ENCODE measurements at places on chromosomes 7 and 10.

GRCh38 chr7:90383861-90384260, 19.4 kb upstream of the CLDN12 start:
- DNase-seq: no peak

GRCh38 chr10:31383810-31384588, 65.0 kb downstream of the ZEB1 start:
- DNase-seq: peak; percentile 74

DNA sequence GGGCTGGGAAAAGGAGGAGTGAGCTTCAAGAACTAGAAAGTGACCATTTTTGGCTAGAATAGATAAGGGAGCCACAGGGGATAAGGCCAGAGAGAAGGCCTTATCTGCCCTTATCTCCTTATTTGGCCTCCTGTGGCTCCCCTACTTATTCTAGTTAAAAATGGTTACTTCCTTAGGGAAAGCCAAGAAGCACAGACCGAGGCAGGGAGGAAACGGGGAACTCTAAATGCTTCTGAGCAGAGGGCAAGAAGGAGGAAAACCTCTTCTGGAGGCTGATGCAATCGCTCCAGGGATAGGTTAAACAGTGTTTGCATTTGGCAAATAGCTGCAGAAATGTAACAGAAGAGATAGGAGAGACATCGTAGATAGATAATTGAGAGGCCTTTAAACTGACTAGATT, 18.6 kb downstream of the NRP1 start:
- DNase-seq: no peak

DNA sequence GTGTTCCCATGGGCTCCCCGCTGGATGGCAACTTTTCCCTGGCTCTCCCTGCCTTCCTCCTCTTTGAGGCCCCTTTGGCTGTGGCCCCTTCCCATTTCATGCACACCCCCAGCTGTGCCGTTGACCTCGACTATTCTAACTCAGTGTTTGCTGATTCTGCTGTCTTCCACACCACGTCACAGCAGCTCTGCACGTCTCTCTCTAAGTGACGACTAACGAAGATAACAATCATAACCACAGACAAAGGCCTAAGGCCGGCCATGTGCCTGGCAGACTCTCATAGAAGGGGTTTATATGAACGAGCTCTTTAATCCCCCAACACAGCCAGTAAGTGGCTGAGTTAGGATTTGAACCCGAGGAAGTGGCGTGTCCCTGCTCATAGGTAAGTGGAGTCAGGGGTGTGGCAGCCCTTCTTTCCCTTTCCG, 151.5 kb upstream of the SHH start:
- no peak for DNase-seq

GRCh38 chr10:4138146-4138721, 353.2 kb upstream of the KLF6 start:
- no peak for DNase-seq

GRCh38 chr10:25766687-25767221, 167.3 kb upstream of the MYO3A start:
- no peak for DNase-seq

- DNase-seq: no peak
These were observed 746.9 kb downstream of the TYW1 start for GRCh38 chr7:67743501-67743900.

DNA sequence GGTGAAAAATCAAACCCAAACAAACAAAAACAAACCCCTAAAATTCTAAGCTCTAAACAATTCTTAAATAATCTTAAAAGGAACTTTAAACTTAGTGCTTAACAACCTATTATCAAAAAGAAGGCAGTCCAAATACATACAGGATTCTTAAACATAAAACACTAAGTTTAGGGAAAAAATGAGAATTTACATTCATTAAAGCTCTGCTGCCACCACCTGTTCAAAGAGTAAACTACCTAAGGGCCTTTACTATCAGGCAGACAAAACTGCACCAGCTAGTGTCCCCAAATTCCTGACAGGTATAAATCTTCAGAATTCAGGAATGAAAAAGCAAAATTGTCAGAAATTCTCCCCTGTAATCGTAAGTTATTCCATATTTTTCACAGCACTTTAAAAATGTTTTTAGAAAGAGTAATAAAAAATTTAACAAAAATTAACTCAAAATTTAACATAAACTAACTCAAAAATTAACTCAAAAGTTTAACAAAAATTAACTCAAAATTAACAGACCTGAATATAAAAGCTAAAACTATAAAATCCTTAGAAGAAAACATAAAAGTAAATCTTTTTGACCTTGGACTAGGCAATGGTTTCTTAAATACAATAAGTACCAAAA, 55.1 kb downstream of the PDZD8 start:
- peak; percentile 19 for DNase-seq

GRCh38 chr7:32163141-32163806, 93.1 kb upstream of the PDE1C start:
- no peak for DNase-seq

- no peak for DNase-seq
These were observed 170.7 kb upstream of the PPP2R2D start for GRCh38 chr10:131729938-131730660.

GRCh38 chr10:33341637-33342036, 7.2 kb upstream of the NRP1 start:
- DNase-seq: no peak

- no peak for DNase-seq
These were observed 17.8 kb upstream of the FOXL3 start for GRCh38 chr7:272108-272615.

- DNase-seq: no peak
These were observed 17.5 kb upstream of the MTPN start for GRCh38 chr7:135994466-135995205.

- no peak for DNase-seq
These were observed 14.1 kb downstream of the NFE2L3 start for GRCh38 chr7:26165950-26166683.

DNA sequence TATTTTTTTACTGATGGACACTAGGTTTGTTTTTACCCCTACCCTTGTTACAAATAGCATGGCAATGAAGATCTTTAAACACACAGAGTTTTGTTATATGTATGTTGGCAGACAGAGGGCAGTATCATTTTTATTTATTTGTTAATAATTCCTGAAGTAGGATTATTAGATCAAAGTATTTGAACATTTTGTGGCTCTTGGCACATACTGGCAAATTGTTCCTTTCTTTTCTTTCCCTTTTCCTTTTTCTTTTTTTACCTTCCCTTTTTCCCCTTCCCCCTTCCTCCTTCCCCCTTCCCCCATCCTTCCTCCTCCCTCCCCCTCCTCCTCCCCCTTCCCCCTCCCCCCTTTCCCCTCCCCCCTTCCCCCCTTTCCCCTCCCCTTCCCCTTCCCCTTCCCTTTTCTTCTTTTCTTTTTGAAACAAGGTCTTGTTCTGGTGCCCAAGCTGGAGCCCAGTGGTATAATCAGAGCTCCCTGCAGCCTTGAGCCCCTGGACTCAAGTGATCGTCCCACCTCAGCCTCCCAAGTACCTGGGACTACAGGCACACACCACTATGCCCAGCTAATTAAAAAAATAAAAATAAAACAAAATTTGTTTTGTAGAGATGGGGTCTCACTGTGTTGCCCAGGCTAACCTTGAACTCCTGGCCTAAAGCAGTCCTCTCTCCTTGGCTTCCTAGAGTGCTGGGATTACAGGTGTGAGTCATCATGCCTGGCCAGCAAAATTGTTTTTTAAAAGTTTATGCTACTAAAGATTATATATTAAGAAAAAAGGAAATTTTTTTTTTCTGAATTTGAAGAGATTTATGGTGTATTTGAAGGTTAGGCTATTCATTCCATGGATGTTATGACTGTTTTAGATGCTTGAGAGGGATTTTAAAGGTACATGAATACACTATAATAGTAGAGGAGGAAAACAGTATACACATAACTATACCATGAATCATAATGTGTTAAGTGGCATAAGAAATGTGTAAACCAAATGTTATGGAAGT, 39.3 kb downstream of the SEPTIN7 start:
- no peak for DNase-seq

DNA sequence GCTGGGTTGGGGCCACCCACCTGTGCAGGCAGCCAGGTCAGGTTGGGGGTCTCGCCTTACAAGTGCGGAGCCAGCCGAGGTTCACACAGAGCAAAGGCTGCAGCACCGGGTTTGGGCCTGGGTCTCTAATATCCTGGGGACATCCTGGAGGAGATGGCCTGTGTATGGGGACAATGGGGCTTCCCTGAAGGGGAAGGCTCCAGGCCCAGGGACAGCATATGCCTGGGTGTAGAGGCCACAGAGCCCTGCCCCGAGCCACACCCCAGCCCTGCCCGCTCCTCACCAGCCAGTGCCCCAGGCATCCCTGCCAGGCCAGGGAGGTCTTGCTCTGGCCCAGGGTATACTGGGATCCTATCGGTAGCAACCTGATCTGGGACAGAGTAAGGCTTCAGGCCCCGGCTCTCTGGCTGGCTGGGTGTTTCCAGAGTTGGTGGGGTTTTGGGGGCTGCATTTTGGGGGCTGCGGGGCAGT, 9.1 kb downstream of the TTYH3 start:
- no peak for DNase-seq

DNA sequence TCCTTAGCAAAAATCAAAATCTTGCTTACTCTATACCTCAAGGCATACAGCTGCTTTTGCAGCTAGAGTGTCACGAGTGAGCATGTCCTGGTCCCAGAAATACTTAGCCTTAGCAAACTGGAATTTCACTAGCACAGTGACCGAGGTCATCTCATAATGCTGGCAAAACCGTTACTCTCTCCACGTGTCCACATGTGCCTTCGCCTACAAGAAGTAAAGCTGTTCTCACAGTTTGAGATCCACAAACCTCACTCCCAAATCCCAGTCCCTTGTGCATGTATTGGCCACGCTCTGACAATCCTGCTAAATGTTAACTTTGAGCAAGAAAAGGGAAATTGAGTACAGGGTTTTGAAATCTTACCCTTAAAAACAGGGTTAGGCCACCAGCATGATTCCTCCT, 111.0 kb upstream of the PLXDC2 start:
- no peak for DNase-seq

DNA sequence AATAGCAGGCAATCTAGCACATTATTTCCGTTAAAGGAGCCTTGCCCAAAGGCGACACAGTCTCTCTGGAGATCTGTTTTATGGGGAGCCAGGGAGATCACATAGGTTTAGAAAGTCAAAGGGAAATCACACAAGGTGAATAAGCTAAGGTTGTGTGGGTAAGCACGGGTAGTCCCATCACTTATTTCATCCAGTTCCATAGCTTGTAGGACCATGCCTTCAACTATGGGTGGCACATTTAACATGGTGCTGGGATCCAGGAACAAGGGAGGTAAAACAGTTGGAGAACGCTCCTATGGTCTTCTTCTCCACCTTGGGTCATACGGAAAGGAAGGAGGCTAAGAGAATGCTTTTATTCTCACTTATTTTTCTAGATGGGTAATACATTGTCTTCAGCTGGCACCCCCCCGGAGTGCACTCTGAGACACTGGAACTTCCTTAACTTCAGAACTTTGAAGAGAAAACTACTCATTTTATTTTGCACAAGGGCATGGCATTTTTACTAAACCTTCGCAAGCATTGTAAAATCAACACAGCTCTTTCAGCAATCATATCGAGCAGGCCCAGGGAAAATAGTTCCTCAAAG, 435.4 kb downstream of the KIF20B start:
- no peak for DNase-seq

GRCh38 chr10:133419211-133419950, 5.0 kb downstream of the SPRN start:
- DNase-seq: no peak

GRCh38 chr7:50793947-50794570, 11.4 kb upstream of the GRB10 start:
- DNase-seq: no peak

GRCh38 chr10:97566336-97566996, 6.1 kb upstream of the ANKRD2 start:
- DNase-seq: no peak

- DNase-seq: no peak
These were observed 660.2 kb upstream of the IGFBP3 start for GRCh38 chr7:46581268-46581667.

DNA sequence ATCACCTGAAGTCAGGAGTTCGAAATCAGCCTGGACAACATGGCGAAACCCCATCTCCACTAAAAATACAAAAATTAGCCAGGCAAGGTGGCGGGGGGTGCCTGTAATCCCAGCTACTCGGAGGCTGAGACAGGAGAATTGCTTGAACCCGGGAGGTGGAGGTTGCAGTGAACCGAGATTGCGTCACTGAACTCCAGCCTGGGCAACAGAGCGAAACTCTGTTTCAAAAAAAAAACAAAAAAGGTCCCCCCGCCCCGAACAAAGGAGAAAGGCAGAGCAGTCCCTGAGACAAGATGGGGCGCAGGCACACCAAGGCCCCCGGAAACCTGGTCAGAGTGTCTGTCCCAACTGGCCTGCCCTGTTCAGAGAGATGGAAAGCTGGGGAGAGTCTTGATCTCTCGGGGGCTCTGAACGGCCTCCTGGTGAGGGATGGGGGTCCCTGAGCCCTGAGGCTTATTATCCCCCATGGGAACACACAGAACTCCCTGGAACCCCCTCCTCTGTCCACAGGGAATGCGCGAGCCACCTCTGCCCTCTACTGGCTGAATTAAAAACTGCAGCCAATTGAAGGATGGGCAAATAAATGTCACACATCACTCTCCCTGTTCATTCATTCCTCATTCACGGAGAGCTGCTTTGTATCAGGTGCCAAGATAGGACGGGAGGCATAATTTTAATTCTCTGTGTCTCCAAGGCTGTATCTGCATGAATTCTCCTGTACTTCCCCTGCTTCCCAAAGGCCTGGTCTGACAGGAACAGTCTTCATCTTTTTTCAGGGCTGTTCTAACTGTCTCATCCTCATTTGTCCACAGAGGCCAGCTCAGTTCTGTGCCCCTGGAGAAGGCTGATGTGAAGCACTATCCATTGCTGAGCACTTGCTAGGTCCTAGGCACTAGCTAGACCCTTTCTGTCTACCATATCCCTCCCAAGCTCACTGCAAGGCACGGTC, 28.9 kb downstream of the MAT1A start:
- DNase-seq: peak; percentile 54

DNA sequence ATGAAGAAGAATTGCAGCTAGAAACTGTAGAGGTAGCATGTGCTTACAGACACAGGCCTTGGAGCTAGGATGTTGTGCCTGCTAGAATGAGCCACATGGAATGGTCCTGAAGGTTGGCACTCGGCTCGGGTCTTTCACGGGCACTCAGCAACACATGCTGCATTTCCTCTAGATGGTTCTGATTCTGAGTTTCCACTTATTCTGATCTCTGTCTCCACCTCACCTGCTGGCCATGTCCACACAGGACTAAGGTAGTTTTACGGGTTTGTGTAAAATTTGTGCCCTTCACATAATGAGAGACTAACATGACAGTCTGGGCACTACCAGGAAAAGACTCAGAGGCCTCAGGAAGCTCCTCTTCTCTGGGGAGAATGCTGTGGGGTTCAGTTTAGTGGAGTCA, 444.8 kb upstream of the MKI67 start:
- DNase-seq: no peak
